ENCODE measurements at places on chromosomes 6 and 20.
A peak's percentile ranks its signal among the peaks of the same experiment; 100 is the strongest.

DNA sequence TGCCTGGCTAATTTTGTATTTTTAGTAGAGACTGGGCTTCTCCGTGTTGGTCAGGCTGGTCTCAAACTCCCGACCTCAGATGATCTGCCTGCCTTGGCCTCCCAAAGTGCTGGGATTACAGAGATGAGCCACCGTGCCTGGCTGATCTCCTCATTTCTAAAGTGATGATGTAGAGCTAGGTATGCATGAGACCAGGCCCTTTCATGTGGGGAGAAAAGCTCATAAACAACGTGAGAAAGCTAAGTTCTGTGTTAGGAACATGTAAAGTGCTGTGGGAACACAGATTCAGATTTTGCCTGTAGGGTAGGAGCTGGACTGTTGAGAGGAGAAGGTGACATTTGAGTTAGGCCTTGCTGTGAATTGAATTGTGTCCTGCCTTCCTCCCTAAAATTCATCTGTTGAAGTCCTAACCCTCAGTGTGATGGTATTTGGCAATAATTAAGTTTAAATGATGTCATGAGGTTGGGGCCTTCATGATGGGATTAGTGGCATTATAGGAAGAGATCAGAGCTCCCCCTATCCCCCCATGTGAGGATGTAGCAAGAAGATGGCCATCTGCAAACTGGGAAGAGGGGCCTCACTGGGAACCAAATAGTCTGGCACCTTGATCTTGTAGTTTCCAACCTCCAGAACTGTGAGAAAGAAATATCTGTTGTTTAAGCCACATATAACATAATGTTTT, 49.2 kb downstream of the SCAND1 start:
- no peak for DNase-seq

DNA sequence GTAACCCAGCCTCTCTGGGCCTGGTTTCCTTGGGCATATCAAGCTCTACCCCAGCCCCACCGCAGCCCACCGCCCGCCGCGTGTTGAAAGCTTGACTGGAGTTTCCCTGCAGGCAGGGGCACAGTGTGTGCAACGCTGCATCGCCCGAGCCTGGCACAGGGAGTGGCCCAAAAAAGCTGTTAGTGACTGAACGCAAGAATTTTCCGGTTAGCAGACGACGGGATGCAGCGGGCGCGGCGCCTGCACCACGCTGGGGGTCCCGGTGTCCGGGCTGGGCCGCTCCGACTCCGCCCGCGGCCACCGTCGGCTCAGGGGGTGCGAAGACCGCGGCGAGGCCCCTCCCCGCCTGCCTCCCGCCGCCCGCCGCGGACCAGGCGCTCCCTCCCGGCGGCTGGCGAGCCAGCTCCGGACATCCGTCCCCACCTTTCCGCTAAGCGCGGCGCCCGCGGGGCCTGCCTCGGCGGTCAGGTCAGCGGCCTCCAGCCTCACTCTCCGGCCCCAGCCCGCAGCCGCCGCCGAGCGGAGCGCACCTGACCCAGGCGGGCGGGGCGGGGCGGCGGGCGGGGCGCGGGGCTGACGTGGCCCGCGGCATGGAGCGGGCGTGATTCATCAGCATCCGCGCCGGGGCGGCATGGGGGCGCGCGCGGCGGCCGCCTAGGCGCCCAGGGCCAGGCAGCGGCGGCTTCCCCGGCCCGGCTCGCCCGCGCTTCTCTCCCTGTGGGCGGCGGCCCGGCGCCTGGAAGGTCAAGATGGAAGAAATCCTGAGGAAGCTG, at the start of gene ARFGEF3:
Gene ARFGEF3, plus strand, starts transcription at position 602 of the 773 bp plus-strand sequence. Its CDS starts 148 bp downstream, at position 750.
- peak; percentile 45 for DNase-seq

DNA sequence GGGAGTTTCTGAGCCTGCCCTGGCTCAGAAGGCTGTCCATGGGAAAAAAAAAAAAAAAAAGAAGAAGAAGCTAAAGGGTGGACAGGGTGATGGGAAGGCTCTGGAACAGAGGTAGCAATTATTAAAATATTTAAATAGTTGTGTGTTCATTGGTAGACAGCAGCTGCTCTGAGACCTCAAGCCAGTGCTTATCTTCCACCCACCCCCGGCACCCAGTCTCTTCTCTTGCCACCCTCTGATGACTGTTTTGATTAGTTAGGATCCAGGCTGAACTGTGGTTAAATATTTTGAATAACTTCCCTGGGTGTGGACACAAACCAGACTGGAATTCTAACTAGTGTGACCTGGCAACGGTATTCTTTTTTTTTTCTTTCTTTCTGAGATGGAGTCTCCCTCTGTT, 16.9 kb upstream of the SRSF3 start:
- no peak for DNase-seq

GRCh38 chr6:26205625-26206574, 118.7 kb downstream of the HFE start:
- DNase-seq = no peak

DNA sequence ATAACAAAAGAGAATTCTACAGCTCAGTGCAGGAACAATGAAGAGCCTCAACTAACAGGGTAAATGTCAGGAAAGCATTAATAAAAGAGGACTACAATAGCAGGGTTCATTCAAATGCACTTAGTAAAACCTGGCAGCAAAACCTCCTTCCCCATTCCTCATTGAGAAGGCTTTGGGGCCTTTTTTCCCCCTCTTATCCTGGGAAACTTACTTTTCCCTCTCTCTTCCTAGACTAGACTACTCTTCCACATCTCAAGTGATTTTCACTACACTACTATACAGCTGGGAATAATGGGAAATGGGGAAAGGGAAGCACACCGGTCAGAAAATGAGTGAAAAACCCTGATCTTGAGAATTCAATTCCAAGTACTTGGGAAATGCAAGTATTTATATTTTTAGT, 10.1 kb downstream of the ROMO1 start:
- no peak for DNase-seq

DNA sequence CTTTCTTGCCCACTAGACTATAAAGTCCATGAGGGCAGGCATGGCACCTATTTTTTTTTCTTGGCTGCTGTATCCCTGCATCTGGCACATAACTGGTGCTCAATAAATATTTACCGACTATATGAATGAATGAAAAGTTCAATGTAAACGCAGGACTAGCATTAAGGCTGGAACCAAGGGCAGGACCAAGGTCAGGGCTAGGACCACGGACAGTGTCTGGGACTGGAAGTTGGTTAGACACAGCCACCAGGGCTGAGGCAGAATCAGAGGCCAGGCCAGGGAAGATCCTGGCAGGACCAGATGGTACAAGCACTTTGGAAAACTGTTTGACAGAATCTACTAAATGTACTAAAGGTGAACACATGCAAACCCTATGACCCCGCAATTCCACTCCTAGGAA, 3.7 kb downstream of the TNXB start:
- no peak for DNase-seq

DNA sequence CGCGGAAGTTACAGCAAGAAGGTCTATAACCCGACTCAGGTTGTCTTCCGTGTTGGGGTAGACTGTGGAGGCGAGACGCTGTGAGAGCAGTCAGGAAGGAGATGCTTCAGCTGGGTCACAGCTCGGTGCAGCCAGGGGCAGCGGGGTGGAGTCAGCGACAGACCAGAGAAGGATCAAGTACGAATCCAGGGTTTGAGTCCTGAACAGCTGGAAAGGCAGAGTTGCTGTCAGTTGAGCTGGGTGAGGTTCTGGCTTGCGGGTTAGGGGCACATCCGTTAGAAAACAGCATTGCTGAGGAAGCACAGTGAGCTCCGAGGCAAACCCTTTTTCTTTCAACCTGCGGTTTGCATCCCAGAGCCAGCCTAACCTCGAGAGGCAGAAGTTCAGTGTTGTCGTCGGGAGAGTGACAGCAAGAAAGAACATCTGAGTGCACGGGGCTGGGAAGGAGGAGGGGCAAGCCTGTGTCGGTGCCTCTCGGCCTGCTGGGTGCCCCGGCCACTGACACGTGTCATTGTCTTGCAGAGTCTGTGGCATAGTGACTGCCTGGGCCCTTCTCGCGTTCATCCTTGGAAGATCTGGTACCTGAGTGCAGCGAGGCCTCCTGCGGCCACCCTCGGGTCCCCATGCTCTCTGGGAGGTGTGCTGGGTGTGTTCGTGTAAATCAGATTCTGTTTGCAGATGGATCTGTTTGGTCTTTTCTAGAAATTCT, 20.0 kb downstream of the PNLDC1 start:
- DNase-seq = peak; percentile 20

GRCh38 chr20:32332614-32333013, 25.5 kb upstream of the ASXL1 start:
- DNase-seq = peak; percentile 15

DNA sequence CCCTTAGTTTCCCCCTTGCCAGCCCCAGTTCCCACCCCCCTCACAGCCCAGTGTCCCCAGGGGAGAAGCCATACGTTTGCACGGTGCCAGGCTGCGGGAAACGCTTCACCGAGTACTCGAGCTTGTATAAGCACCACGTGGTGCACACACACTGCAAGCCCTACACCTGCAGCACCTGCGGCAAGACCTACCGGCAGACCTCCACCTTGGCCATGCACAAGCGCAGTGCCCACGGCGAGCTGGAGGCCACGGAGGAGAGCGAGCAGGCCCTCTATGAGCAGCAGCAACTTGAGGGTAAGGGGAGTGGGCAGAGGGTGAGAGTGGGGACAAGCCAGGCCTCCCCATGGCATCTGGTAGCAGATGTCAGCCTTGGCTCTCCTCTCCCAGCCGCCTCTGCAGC, 5.1 kb upstream of the DEF6 start:
- no peak for DNase-seq

DNA sequence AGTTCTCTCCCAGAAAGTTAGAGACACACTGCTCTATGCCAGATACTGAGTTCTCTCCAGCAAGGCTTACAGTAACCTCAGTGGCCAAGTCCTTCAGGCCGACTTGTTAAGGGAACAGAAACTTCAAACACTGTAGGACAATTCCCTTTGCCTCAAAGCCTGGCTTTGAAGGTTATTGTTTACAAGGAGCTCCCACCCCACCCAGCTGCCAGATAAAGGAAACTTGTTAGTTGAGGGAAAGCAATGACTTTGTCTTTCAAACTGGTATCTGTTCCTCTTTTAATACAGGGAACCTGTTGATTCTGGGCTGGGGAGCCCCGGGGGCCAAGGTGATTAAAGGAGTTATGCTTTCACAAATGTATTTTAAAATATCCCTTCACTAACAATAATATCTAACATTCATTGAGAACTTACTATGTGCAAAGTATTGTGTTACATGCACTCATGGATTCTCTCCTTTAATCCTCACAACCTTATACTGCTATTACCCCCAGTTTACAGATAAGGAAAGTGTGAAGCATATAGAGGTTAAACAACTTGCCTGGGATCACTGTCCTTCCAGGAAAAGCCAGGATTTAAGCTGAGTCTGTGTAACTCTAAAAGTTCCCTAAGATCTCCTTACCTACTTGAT, 27.6 kb upstream of the CDKN1A start:
- DNase-seq = no peak

GRCh38 chr6:22852101-22852500, 282.7 kb downstream of the HDGFL1 start:
- DNase-seq = no peak

DNA sequence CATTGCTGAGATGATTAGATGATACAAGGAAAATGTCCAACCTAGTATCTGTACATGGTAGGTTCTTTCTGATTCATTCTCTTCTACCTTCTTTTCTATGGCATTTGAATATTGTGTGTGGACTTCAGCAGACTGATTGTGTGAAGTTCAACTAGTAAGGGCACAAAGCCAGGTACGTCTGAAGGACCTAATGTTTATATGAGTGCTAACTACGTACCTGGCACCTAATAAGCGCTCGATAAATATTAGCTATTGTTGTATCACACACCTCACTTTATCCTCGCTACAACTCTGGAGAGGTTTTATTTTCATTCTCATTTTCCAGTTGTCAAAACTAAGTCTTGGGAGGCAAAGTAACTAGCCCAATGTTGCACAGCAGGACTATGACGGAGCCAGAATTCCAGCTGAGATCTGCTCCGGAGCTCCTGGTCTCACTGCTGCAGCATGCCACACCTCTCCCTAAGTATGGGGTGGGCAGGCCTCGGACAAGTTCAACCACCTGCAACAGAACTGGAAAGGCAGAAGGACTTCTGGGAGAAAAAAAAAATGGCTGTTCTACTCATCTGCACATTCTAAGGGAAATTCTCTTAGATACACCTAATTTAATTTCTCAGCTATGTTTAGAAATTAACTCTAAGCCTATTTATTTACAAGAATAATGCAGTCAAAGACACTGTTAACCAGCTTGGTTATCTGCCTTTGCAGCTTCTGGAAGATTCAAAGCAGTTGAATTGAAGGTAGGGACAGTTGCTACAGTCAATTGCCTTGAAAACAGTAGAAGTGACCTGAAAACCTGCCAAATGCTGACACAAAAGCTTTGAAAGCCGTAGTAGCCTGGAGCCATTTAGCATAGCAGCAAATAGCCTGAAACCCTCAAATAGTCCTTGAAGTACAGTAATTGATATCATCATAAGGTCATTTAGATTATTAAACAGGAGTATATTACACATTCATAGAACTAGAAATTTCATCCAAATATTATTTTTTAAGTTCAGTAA, 165.0 kb downstream of the PDE7B start:
- no peak for DNase-seq

GRCh38 chr6:45569210-45569945, 191.6 kb upstream of the SUPT3H start:
- DNase-seq = no peak

- no peak for DNase-seq
Observed at GRCh38 chr20:45087097-45087790, 13.7 kb downstream of the KCNS1 start.

DNA sequence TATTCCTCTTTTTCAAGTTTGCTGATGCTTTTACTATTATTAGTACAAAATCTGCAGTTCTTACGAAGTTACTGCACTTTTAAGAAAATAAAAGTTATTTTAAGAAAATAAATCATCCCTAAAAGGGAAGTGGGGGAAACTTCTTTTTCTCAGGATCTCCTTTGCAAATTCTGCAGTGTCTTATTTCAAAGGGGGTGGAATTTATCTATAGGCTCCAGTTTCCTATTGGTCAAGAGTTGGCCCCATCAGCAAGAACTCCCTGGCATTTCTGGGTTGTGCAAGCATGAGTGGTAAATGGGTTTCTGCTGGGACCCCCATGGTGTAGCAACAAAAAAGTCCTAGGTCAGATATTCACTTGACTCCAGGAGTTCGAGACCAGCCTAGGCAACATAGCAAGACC, 136.3 kb upstream of the PRDM1 start:
- DNase-seq = no peak

GRCh38 chr6:23213193-23213592, 643.8 kb downstream of the HDGFL1 start:
- no peak for DNase-seq

DNA sequence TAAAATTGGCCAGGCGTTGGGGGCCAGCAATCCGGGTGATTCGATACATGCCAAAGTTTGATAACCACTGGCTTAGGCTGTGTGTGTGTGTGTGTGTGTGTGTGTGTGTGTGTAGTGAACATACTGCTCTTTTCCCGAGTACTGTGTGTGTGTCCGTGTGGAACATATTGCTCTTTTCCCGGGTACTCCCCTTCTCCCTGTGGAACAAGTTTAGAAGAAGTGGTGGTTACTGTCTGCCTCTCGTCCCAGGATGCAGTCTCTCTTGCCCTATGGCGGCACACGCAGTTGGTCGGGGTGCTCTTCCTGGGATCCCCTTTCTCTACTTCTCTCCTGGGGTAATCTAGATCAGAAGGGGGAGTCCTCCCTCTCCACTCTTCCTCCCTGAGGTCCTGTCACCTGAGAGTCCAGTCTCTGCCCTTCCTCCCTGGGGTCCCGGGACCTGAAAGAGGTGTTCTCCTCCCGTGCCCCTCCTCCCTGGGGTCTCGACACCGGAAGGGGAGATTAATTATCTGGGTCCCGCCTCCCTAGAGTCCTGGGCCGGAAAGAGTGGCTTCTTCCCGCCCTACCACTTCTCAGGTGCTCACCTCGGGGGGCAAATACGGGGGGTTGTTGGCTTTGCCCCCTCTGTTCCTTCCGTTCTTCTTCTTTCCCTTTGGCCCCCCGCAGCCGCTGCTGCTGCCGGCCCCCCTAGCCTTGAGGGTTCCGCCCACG, 516 bp downstream of the GTPBP2 start:
- peak; percentile 63 for DNase-seq

- no peak for DNase-seq
Observed at GRCh38 chr6:167470836-167471547, 146.1 kb downstream of the TTLL2 start.

Measured in stimulated activated CD4-positive, alpha-beta T cell treated with anti-CD3 and anti-CD28 coated beads, Interleukin-4, amount 100 ng/mL, for 24 hours (primary cell).